Stimulated activated CD8-positive, alpha-beta memory T cell treated with anti-CD3 and anti-CD28 coated beads, Interleukin-15, amount 100 ng/mL, for 24 hours (primary cell): ENCODE measurements at places on chromosomes 4 and X.
A peak's percentile ranks its signal among the peaks of the same experiment; 100 is the strongest.

- DNase-seq, result no peak
Measured at GRCh38 chr4:173301518-173302201, 32.5 kb downstream of the HMGB2 start.

- peak; percentile 23 for DNase-seq
Measured at GRCh38 chrX:103554687-103555424, 30.5 kb upstream of the TCEAL4 start.

DNA sequence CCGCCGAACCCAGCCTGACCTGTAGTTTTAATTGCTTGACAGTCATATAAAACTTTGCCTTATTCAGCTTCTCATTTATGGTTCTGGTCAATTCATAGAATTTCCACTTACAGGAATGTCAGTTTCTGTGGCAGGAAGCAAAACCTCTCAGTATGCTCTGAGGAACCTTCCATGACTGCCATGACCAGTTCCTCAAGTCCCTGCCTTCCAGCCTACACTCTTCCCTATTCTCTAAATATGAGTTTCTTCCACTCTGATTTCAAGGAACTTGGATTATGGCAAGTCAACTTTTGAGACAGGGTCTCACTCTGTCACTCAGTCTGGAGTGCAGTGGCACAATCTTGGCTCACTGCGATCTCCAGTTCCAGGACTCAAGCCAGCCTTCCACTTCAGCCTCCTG is 26.0 kb upstream of the NSUN7 start:
- DNase-seq, result no peak

DNA sequence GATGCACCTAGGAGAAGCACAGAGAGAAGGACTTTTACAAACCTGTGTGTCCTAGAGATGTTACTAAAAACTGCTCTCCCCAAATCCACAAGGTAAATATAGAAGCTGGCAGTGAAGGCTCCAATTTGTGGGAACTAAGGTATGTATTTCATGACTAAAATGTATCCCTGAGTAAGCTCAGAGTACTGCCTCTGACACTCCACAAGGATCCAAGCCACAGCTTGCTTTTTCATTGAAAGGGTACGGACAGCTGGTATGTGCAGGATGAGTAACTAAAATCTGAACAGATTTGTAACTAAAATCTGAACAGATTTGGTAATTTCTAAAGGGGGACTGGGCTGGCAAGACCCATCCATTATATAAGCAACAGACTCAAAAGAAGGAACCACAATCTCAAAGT is 187.6 kb downstream of the DCLK2 start:
- DNase-seq, result no peak

DNA sequence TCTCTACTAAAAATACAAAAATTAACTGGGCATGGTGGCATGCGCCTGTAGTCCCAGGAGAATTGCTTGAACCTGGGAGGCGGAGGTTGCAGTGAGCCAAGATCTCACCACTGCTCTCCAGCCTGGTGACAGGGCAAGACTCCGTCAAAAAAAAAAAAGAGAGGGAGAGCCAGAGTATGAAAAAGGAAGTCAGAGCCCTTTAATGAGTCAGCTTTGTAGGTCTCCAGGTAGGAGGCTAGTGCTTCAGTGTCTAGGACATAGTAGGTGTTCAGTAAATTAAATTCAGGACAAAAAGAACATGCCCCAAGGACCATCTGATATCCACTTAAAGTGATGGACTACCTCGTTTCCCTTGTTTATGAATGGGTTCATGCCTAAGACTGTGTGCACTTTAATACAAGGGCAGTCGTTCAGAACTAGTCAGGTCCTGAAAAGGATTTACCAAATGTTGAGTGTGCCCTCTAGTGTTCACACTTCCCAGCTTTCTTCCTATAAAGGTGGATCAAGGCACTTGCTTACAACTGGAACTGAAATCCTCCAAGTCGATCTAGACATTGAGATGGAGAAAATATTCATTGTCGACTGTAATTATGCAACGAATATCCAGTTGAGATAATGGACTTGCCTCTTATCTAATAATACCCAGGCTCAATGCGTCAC is 29.0 kb downstream of the F9 start:
- no peak for DNase-seq

DNA sequence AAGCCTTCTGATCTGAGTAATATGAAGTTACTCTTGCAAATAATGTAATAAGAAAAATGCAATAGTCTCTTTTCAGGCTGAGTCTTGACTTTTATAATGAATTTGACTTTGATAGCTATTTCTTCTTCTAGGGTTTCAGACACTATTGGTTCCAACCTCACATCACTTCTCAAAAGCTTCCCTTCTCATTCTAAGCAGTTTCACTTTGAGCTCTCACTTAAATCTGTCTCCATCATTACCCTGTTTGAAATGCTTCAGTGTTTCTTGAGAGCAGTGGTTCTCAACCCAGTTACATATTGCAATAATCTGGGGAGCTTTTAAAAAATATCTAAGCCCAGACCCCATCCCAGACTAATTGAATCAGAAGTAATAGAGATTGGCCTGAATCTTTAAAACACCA is 40.5 kb upstream of the BMP2K start:
- no peak for DNase-seq

GRCh38 chr4:120446051-120446567 is 379.5 kb upstream of the MAD2L1 start:
- DNase-seq, result no peak

DNA sequence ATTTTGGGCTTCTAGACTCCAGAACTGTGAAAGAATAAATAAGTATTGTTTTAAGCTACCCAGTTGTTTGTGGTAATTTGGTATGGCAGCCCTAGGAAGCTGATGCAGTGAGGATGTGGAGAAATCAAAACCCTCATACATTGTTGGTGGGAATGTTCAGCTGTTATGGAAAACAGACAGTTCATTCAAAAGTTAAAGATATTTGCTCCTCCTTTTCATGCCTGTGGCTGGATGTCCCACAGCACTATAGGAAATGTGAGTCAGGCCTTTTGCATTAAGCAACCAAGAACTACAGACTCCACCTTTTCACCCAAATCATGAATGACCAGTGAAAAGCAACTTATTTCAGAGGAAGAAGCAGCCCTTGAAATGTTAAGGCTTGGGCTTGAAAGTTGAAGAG is 6.7 kb downstream of the BBS12 start:
- no peak for DNase-seq

DNA sequence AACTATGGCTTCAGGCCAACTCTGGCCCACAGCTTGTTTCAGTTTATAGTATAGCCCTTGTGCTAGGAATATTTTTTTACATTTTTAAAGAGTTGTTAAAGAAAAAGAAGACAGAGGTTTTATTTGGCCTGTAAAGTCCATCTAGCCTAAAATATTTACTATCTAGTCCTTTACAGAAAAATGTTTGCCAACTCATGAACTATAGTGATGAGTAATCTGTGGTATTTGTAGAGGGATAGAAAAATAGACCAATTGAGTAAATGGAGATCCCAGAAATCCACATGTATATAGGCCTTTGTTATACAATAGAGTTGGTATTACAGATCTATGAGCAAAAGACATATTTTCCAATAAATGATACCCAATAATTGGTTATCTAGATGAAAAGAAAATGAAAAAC is 288.7 kb downstream of the PRDM5 start:
- DNase-seq, result no peak

DNA sequence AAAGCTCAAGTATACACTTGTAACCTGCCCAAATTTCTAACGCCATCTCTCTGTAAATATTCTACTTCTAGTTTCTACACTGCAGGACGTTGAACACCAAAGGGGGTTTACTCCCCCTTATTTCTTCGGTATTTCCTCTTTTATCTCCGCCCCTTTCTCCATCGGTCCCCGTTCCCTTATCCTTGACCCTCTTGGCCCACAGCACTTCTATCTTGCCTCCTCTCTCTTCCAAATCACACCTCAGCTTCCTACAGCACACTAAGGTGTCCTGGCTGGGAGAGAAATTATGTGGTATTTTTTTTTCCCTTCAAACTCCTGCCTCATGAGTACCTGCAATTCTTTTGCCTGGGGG is 715 bp downstream of the ZMAT1 start:
- no peak for DNase-seq

- no peak for DNase-seq
Measured at GRCh38 chrX:72306851-72307645, 1.3 kb upstream of the CITED1 start.

GRCh38 chrX:134254511-134254910 is 17.5 kb downstream of the CCDC160 start:
- DNase-seq, result no peak

GRCh38 chrX:38656350-38656915 is 95.1 kb downstream of the TSPAN7 start:
- no peak for DNase-seq

- DNase-seq, result no peak
Measured at GRCh38 chr4:188639479-188640100, 500.3 kb downstream of the TRIML1 start.

DNA sequence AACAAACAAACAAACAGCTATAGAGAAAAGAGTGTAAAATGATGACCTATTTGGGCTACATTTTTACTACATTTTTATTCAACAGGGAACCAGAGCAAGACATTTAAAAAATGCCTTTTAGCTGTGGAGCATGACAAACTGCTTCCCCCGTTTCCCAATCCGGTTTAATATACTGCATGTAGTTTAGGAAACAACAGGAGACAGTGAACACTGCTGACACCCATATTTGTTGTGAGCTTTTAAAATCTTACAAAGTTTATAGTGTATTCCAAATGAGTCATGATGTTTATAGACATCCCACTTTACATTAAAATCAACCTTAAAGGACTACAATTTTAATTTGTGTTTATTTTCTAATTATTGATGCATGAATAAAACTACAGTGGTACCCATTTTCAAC is 1238.3 kb downstream of the TECRL start:
- DNase-seq, result no peak

- no peak for DNase-seq
Measured at GRCh38 chr4:83858131-83858530, 322.2 kb downstream of the GPAT3 start.

- DNase-seq, result no peak
Measured at GRCh38 chrX:118823263-118824172, at the start of gene ZCCHC12. ZCCHC12 (plus strand) TSS chrX:118823824; CDS start chrX:118825245, 1,421 bp downstream.

- no peak for DNase-seq
Measured at GRCh38 chrX:153768311-153769157, 4.5 kb downstream of the PLXNB3 start.

- no peak for DNase-seq
Measured at GRCh38 chr4:92120810-92121498, 182.8 kb upstream of the GRID2 start.

GRCh38 chr4:7068279-7068842 is 497 bp upstream of the GRPEL1 start:
- DNase-seq, result peak; percentile 99

DNA sequence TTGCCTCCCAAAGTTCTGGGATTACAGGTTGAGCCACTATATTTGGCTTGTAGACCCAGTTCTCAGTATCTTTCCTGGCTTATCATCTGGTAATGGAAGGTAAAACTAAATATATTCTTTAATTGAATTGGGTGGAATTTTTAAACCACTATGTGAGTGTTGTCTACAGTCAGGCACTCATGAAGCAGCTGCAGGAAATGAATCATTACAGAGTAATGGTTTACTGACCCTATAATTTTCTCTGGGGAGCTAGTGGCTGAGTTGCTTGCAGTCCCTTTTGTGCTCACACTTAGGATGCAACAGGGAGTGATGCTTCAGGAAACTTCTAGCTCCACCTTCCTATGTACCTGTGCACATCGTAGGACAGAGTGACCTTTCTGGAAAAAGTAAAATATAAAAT is 4.1 kb upstream of the UGT2B7 start:
- no peak for DNase-seq

DNA sequence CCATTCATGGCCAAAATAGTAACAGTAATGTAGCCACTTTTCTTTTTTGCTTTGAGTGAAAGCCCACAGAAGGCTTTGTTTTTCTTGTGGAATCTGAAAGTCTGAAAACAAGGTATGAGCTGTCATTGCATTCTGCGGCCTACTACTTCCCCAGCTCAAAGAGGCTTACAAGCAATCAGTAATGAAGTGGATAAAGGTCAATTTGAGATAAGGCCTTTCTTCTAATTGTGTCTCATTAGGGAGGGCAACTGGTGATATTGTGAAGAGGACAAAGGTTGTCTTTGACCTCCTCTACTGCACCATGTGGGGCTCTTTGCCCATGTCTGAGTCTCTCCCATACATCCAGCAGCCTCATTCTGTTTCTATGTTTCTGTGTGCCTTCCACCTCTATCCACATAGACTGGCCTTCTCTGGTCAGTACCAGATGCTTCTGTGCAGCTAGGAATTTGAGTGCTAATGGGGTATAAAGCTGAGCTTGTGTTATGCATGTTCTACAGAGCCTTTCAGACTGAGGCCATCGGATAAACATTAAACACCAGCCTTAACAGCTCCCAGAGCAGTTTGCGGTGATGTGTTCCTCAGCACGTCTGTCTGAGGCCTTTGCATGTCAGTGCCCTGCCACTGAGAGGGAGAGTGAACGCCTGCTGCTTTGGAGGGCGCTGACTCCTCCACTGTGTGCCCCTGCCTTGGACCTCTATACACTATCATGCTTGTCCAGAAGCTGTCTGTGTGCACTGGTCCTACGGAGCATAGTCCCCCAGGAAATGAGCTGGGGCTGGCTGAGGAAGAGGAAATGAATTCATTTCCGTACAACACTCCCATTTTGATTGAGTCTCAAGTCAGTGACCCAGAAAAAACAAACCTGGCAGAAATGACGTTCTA is 80.2 kb downstream of the SH2D1A start:
- no peak for DNase-seq

- DNase-seq, result no peak
Measured at GRCh38 chrX:71367396-71367795, 1.2 kb downstream of the TAF1 start.

DNA sequence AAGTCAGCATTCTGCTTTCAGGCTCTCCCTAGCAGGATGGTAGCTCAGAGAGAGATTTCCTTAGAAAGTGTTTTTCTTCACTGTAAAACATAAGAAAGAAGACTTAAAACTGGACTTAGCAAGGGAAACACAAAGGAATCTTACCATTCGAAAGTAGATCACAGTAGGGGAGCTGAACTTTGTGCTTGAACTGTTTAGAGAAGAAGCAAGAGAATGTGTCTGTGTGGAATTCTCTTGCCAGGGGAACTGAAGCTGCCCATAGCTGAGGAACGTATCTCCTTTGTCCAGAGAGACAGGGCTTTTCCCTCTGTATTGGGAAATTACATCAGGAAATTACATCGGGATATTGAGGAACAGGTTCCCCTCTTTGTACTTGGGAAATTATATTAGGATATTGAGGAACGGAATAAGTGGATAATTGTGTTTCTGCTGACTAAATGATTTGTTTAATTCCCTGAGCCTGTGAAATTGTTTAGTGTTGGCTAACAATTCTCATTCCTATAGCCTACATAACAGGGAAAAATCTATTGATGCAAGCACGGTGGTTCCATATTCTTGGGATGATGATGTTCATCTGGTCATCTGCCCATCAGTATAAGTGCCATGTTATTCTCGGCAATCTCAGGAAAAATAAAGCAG is 21.2 kb downstream of the SRD5A3 start:
- DNase-seq, result no peak
